Activated CD4-positive, CD25-positive, alpha-beta regulatory T cell treated with anti-CD3 and anti-CD28 coated beads, Interleukin-2, amount 50 U/mL, for 16 hours (primary cell): ENCODE measurements at places on chromosomes 5 and 9.

GRCh38 chr5:71829206-71829605 lies 110.1 kb downstream of the CARTPT start:
- no peak for DNase-seq

DNA sequence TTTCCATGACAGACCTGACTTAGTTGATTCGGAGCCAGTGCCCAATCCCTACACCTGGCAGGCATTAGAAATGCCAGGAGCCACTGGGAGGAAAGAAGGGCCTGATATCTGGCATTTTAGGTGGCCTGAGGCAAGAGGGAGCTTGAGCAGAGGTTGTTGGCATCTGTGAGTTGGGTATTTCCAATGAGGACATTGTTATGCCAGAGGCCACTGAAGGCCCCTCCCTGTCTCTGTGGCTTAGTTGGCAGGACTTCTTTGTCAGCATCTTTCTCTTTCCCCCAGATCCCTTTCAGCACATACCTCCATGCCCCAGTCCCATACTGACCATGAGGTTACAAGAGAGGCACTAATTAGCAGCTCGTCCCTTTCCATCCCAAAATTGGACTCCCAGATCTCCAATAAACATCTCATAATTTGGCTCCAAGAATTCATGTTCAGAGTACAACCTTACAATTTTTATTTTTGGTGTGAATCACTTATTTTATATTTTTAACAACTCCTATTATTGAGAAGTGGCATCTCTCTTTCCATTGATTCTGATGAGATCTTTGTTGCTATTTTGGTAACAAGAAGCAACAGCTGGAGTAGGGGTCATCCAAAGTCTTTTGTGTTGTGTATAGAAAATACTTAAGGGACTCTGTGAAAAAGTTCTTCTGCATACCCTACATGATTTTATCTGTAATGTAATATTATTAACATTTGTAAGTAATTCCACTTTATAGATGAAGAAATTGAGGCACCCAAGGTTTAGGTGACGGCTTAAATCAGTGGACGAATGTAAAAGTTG lies 68.6 kb upstream of the MAP3K1 start:
- DNase-seq: no peak

- DNase-seq: no peak
Measured at GRCh38 chr5:39461007-39461682, 36.4 kb upstream of the DAB2 start.

DNA sequence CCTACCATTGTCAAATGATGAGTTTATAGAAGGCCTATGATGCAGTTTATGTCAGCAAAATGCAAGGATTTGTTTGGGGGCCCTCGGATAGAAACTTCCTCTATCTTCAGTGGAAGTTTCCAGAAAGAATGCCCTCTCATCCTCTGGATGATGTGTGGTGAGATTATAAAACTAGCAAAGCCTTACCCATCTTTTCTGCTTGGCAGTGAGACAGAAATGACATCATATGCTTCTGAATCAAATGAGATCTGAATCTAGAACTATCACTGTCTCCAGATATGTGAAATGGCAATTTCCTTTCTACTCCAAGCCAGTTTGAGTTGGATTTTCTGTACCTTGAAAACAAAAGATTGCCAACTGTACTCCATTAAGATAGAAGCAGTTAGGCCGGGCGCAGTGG lies 60.4 kb upstream of the CKMT2 start:
- no peak for DNase-seq

- DNase-seq: no peak
Measured at GRCh38 chr9:4690144-4690543, 10.8 kb downstream of the CDC37L1 start.

DNA sequence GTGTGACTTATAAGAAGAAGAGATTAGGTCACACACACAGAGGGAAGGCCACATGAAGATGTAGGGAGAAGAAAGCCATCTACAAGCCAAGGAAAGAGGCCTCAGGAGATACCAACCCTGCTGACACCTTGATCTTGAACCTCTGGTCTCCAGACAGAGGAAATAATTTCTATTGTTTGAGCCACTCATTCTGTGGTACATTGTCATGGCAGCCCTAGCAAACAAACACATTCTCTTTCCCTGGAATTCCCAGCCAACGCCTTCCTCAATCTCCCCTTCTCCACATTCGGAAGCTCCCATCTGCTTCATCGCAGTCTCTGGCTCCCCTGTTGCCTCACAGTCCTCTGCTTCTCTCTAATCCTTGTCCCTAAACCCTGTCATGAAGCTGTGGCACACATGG lies 16.7 kb downstream of the PTGS1 start:
- DNase-seq: no peak

- no peak for DNase-seq
Measured at GRCh38 chr5:55123365-55123764, 20.9 kb downstream of the GZMA start.

- DNase-seq: no peak
Measured at GRCh38 chr5:88689668-88690408, 193.1 kb downstream of the MEF2C start.

DNA sequence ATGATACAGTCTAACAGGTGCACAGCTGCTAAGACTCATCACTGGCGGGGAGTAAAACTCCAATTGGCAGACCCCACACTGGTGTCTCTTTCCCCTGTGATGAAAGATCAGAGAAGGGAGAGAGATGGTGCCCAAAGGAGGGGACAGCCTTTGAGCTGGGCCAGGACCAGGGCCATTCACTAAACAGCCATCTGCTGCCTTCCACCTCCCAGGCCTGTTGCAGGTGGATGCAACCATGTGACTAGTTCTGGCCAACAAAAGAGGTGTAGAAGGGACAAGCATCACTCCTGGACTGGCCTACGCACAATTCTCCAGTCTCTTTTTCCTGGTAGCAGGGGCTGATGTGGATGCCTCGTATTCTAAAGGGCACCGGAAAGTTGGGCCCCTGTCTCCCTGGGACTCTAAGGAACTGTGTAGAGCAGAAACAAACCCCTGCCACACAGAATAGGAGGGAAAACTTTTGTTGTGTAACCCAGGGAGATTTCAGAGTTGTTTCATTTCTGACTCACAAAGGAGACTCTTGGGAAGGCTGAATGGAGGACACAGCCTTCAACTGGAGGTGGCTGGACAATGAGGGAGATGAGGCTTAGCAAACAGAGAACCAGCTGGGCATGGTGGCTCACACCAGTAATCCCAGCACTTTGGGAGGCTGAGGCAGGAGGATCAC lies 26.9 kb downstream of the TNIP1 start:
- DNase-seq: no peak

DNA sequence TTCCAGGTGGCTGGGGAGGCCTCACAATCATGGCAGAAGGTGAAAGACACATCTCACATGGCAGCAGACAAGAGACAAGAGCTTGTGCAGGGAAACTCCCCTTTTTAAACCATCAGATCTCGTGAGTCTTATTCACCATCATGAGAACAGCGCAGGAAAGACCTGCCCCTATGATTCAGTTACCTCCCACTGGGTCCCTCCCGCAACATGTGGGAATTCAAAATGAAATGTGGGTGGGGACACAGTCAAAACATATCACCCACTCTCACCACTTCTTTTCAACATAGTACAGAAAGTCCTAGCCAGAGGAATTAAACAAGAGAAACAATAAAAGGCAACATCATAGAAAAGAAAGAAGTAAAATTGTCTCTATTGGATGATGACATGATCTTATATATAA lies 223.4 kb upstream of the SLC24A2 start:
- DNase-seq: no peak

GRCh38 chr5:79692596-79692995 lies 3.0 kb downstream of the CMYA5 start:
- DNase-seq: no peak
